ENCODE measurements at places on chromosomes 2 and 18.
A peak's percentile ranks its signal among the peaks of the same experiment; 100 is the strongest.

DNA sequence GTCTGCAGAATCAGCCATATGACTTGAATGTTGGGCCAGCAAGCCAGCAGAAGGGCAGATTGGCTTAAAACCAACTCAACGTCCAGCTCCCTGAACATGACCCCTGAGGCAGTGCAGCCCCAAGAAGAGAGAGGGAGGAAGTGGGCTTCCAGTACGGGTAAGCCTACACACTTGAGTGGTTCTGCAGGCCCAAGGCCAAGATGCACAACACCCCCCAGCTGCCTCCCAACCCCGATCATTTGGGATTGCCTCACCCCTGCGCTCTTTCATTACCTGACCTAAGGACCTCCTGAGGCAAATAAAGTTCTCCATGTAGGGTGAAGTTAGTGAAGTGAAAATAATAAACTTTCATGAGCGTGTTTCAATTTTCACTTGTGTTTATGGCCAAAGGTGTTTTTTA lies 536.0 kb downstream of the TNS1 start:
- no peak for DNase-seq

DNA sequence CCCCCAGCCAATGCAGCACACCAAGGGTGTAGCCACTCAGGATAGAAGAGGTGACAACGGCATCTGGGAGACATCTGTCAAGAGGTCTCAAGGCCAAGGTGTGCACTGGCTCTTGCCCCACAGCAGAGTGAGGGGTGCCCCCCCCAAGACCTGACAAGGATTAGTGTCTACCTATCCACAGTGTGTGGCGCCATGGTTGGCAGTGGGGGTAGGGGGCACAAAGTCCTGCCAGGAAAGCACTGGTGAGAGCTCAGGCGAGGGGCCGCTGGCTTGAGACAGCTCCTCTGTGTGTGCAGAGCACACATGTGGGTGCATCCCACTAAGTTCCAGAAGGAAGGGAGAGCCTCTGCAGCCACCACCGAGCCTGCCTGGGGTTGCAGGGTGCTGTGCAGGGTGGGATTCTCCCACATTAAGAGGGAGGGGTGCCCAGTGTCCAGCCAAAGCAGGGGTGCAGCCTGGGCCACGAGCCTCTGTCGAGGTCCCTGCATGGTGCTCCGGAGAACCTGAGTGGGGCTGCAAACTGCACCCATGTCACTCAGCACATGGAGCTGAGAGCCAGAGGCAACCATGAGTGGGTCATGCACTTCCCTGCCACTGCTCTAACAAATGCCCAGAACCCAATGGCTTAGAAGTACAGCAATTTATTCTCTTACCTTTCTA lies 311.2 kb upstream of the HDAC4 start:
- DNase-seq, result no peak

GRCh38 chr18:48785091-48785614 lies 165.6 kb downstream of the SMAD7 start:
- no peak for DNase-seq

DNA sequence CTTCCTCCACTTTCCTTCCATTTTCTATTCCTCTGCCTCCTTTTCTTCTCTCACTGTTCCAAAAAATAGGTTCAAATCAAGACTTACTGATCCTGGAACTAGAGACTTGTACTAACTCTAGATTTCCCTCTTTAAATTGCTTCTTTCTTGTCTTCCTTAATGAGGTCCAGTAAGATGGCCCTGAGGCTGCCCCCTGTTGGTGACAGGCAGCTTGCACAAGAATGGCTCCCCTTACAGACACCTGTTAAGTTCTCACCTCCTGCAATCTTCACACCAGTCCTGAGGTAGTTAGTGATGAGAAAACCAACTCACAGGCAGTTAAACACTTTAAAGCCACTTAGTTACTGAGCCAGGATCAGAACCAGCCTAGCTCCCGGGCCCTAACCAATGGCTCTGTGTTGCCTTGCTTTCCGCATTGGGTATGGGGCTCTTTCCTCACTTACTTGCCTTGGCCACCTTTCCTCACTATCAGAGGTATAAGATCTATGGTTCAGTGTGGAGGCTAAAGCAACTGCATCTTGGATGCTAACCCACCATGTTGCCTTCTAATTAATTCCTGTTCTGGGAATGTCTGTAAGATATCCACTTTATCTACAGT lies 130.6 kb downstream of the AKAIN1 start:
- DNase-seq, result no peak

GRCh38 chr18:69102959-69103358 lies 297.7 kb upstream of the DOK6 start:
- DNase-seq, result no peak

DNA sequence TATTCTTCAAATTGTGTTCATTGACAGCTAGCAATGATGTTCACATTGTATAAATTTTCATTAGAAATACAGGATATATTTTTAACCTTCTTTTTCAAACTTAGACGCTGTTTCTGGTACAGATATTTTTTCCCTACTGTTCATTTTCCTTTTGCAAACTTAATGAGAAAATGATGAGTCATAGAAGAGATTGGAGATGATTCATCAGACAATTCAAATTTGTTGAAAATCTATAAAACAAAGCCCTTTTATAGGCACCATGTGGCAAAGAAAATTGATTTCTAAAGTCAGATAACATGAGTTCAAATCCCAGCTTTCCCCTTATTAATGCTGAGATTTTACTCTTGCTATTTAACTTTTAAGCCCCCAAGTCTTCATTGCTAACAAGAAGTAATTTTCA lies 728.8 kb upstream of the DDX18 start:
- no peak for DNase-seq

- DNase-seq, result no peak
Measured at GRCh38 chr2:101386599-101387150, 628 bp downstream of the CREG2 start.

- DNase-seq, result no peak
Measured at GRCh38 chr2:47592381-47592780, 189.4 kb downstream of the MSH2 start.

- no peak for DNase-seq
Measured at GRCh38 chr2:102951249-102951648, 189.4 kb downstream of the TMEM182 start.

DNA sequence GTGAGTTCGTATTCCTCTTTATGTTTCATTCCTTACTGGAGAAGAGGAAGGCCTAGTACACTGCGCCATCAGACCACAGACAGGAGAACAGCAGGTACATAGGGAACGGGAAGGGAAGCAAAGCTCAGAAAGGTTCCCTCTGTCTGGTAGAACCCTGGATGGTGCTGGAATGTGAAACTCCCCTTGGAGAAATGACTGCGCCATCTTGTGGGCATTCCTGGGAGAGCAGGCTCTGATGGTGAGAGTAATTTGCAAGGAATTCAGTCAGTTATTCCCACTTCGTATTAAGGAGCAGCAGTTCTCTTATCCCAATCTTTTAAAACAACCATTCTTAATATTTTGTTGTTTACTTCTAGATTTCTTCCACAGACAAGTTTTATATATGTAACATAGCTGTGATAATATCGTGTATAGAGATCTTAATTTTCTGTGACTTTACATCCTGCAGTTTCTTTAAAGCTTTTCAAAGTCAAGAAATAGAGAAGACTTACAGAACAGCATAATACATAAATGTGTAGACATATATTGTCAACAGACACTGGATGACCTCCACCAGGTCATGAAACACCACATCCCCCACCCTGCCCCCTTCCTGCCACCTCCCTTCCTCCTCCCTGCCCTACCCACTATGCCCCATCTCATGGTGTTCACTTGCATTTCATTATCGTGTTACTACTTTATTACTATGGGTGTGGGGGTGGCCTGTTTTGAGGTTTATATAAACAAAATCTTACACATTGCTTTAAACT lies 83.9 kb downstream of the ARHGEF4 start:
- DNase-seq, result peak; percentile 54

GRCh38 chr2:224751996-224752698 lies 36.0 kb upstream of the CCDC195 start:
- no peak for DNase-seq

DNA sequence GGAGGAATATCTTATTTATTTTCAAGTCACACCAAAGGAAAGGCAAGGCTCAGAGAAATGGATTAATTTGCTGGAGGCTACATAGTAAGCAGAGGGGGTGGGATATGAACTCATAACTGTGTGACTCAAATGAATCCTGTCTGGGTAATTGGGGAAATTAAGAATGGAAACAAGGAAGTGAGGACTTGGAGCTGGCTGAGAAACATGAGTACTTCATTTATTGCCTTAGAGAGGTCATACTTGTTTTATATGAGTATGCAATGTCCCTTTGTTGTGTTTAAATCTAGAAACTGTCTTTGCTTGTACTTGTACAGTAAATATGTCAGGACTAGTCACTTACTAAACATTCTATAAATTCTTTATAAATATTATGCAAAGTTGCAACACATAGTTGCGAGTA lies 2166.7 kb upstream of the PIK3C3 start:
- no peak for DNase-seq

- no peak for DNase-seq
Measured at GRCh38 chr2:56185582-56186046, 1.8 kb downstream of the CCDC85A start.

DNA sequence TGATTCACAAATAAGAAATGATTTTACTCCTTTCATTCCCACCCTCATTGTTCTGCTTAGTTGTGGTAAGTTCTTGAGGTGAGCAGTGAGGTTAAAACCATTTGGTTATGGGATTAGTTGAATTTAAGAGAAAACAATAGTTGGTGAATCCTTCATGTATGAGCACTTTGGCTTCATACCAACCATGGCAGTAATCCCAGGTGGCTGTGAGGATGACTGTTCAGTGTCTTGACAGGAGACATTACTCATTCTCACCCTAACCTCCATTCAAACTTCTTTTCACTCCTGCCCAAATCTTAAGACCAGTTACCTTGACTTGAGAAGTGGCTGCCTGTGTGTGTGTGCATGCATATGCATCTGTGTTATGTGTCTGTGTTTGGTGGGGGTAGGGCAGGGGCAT lies 143.1 kb downstream of the SETBP1 start:
- no peak for DNase-seq

DNA sequence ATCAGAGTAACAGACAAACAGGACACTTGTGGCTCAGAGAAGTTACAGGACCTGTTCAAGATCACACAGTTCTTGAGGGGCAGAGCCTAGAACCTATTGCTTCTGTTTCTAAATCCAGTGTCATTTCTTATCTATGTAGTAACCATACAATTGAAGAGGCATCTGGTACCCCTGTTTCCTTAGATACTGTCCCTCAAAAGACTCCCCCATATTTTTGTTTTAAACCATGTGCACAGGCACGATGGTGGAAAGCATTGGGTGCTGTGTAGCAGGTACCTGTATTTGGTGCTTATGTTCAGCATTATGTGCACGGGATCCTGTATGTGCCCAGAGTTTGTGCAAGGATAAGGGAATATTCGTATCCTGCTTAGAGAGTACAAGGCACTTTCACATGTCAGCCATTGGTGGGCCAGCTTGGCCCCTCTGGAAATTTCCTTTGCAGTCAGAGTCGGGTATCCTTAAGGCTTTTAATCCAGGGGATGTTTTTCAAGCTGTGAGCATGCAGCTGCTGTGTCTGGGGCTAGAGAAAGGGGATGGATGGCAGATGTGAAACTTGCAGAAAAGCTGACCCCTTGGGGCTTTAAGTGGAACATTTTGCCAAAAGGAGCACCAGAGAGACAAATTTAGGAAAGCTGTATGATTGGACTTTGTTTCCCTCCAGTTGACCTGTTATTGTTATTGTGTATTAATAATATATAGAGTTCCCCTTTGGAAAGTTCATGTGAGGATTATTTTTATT lies 2.1 kb downstream of the LBH start:
- DNase-seq, result no peak

- no peak for DNase-seq
Measured at GRCh38 chr2:65960953-65961352, 474.0 kb upstream of the MEIS1 start.

- no peak for DNase-seq
Measured at GRCh38 chr2:240503848-240504247, 53.9 kb downstream of the ANKMY1 start.

DNA sequence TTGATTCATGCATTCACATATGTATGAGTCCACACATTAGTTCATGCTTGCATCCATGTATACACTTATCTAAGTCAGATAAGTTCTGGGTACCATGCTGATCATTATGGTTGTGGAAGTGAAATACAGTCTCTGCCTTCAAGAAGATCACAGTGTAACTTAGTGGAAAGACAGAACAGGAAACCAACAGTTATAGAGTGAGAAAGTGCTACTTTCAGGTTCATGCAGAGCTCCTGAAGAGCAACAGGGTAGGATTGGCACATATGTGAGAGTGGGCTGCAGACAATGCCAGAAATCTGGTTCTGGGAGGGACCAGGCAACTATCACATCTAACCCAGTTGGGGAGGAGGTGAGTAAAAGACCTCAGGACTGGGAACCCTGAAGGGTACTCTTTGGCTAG lies 35.4 kb upstream of the PGAP1 start:
- DNase-seq, result no peak

GRCh38 chr2:197113275-197113711 lies 186.8 kb upstream of the PGAP1 start:
- peak; percentile 33 for DNase-seq

- DNase-seq, result no peak
Measured at GRCh38 chr2:199914372-199914958, 3.4 kb downstream of the C2orf69 start.

DNA sequence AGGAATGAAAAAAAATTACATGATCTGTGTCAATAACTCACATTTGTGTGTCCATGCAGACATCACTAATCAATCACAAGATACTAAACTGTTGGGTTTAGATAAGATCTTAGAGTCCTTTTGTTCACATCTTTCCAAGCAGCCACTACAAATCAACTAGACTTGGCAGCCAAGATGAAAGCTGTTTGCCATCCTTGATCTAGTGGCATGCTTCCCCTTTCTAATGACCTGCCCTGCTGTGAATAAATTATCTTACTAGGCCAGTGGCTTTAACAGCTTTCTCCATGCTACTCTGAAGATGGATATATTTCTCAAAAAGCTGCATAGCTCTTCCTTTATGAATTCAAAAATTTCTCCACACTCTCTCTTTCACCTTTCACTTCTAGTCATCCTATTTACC lies 1338.0 kb upstream of the ACVR2A start:
- no peak for DNase-seq

DNA sequence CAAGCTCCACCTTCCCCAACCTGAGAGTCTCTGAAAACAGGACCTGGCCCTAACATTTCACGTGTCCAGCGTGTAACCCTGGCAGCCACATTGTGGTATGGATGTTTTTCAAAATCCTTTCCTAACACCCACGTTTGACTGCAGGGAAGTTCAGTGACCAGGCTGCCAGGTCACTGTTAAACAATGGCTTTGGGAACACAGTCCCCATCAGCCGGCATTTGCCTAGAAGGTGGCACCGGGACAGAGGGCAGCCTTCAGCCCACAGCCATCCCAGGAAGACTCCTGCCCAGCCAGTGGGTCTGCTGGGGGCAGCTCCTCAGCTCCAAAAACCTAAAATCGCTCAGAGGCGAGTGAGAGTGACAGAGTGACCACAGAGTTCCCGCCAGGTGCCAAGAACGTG lies 140.2 kb downstream of the SH3BP4 start:
- no peak for DNase-seq

- no peak for DNase-seq
Measured at GRCh38 chr2:191642541-191642940, 35.4 kb upstream of the NABP1 start.

GRCh38 chr2:195022508-195022830 lies 634.6 kb upstream of the SLC39A10 start:
- no peak for DNase-seq

Measured in Panc1 (cell line).